T follicular helper cell (primary cell): ENCODE measurements at places on chromosomes 3 and 15.

DNA sequence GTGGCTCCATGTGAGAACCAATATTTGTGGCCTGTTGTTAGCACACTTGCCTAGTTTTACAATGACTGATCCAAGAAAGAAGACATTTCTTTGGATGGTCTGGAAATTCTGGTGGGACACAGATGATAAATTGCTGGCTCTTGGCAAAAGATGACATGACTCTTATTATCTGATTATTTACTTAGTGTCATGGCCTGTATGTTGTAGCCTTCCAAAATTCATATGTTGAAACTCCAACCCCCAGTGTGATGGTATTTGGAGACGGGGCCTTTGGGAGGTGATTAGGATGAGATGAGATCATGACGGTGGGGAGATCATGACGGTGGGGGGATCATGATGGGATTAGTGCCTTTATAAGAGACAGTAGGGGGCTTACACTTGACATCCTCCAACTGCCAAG lies 30.0 kb upstream of the AKAP13 start:
- DNase-seq: no peak

DNA sequence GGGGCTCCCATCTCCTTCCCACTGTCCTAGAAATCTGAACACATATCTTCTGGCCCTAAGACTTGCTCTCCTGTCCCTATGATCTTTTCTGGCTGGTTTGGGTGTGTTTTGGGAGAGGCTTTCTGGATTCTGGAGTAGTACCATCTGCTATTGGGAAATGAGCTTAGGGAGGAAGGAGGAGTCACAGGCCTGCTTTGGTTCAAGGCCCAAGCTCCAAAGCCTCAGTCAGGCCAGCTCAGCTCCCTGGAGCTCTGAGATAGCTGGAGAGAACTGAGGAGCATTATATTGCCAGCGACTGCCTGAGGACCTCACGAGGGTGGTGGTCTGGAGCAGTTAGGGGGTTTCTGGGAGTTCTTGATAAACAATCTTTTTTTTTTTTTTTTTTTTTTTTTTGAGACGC lies 18.7 kb downstream of the RASGRF1 start:
- no peak for DNase-seq

DNA sequence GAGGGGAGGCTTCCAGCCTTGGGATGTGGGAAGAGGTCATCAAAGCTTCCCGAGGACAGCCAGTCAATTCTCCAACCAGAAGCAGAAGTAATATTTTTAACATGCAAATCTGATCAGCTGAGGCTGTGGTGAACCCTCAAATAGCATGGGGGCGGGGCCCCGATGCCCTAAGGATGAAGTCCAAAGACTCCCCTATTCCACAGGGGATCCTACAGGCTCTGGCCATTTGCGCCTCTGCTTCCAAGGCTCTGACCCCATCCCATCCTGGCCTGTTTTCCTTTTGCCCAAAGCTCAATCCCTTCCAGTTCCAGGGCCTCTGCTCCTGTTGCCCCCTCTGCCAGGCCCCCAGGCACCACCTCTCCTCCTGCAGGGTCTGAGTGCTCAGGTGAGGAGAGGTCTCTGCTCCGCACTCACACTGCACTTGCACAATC lies 6.7 kb upstream of the CSK start:
- no peak for DNase-seq

GRCh38 chr3:172002512-172003078 lies 36.8 kb upstream of the FNDC3B start:
- no peak for DNase-seq

DNA sequence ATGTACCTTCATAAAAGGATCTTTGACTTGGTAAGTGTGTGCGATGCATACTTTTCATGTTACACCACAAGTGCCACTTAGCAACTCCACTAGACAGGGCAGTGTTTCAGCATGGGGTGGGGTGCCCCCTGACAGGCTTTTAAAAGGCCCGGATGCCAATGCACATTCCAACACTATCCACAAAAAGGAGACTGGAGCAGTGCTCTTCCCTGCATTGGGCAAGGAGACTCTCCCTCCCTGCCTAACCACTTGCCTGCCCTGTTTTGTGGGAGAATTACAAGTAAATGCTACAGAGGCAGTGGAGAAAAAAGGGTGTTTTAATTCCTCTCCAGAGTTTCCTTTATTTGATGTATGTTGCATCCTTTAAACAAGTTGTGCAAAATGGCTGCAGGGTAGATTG lies 1.7 kb upstream of the RARB start:
- DNase-seq: no peak

DNA sequence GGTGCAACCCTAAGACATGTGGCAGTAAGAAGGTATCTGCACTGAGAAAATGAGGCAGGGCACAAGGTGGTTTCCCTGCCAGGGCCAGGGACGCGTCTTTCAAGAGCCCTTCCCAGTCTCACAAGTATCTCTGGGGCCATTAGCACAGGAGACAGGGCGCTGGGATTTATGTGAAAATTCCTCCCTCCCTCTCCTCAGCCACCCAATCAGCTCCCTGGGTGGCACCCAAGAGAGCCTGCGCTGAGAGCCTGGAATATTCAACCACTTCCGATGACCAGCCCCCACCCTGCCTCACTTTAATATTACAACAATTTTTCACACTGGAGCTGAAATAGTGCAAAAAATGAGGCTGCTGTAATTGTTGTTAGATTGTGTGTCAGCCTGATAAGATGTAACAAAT lies 26.1 kb downstream of the SEC61A1 start:
- no peak for DNase-seq

GRCh38 chr3:141465221-141465620 lies 21.6 kb upstream of the RASA2 start:
- no peak for DNase-seq

DNA sequence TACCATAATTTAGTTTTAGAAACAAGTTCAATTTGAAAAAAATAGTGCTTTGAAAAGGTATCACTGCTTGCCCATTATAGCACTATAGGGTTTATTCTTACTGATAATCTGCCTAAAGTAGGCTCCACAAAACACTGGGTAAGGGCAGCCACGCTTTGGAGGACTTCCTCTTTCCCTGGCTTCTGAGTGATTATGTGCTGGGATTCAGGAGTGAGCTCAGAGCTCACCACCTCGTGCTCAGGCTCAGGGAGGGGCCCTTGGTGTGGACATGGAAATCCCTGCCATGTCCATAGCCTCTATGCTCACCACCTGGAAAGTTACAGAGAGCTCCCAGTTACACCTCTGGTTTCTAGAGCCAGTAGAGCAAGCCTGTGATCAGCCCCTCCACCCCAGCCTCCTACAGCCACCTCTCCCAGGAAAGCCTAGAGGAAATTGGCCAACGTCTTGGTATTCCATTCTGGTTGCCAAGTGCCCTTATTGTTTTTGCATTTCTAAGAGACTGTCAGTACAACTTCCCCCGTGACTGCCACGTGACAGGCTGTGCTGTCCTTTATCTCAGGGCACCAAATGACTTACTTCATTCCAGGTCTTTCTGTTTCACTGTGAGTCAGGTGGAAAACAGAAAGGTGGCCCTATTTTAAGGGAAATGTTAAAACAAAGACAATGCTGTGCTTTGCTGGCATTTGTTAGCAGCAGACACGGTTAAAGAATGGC lies 316.0 kb downstream of the RORA start:
- no peak for DNase-seq

DNA sequence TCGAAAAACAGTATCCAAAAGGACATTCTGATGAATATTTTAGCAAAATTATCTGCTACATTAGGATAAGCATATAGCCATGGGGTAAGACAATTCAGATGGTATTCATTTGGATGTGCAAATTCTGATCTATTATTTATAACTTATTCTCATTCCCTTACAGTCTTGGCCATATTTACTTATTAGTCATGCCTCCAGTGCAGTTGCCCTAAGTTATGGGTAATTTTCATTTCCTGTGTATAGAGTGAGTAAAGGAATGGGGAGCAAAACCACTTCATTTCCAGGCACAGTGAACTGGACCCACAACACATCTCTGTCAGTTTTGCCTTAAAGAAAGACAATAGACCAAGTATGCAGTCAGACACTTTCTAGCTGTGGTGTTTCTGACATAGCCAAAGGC lies 134.3 kb downstream of the POLQ start:
- no peak for DNase-seq
